ENCODE measurements at places on chromosomes 3 and 15. TPM values are rescaled to one million over a fixed set of nuclear protein-coding genes. Genes with fewer than 3 reads are reported as not detected.
A peak's percentile ranks its signal among the peaks of the same experiment; 100 is the strongest.

GRCh38 chr15:25795061-25795460 is 68.1 kb downstream of the ATP10A start:
- H3K4me1 ChIP-seq, result peaks cover 5% of the 10 kb centered on the region
- DNase-seq, result peak; percentile 44
- H3K27me3 ChIP-seq, result no peaks in the 10 kb centered on the region
- no peak overlapping the region for H3K27ac ChIP-seq
- no peak overlapping the region for H3K4me3 ChIP-seq

- no peaks in the 10 kb centered on the region for H3K36me3 ChIP-seq
- H3K4me1 ChIP-seq, result peaks cover 9% of the 10 kb centered on the region
- no peak overlapping the region for H3K27ac ChIP-seq
- no peaks in the 10 kb centered on the region for H3K27me3 ChIP-seq
Observed at GRCh38 chr15:67548862-67549651, 6.6 kb downstream of the MAP2K5 start.

GRCh38 chr15:65766422-65767263 is 25.4 kb downstream of the DENND4A start:
- H3K36me3 ChIP-seq, result no peaks in the 10 kb centered on the region
- no peak for DNase-seq
- peaks cover 12% of the 10 kb centered on the region for H3K4me1 ChIP-seq
- no peak overlapping the region for H3K27ac ChIP-seq

- H3K36me3 ChIP-seq, result no peaks in the 10 kb centered on the region
- H3K4me1 ChIP-seq, result no peaks in the 10 kb centered on the region
- H3K27ac ChIP-seq, result no peak overlapping the region
- no peak for DNase-seq
- H3K4me3 ChIP-seq, result no peak overlapping the region
- H3K27me3 ChIP-seq, result no peaks in the 10 kb centered on the region
Observed at GRCh38 chr3:124229420-124229819, 237.5 kb upstream of the ROPN1 start.

DNA sequence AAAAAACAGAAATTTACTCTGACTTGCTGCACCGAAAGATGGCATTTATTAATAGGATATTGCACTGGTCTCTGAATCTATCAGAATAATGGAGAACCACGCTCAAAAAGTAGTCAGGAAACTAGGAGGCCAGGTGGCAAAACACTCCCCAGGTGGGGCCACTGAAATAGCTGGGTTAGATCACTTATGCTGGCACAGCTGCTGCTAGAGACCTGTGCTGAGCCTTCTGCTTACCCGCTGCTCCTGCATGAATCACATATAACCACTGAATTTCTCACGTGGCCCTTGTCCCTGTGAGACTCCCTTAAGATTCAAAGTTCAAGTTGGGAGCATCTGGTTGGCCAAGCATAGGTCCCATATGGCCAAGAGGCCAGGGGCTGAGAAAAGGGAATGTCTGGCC is 66.0 kb upstream of the OXTR start:
- no peaks in the 10 kb centered on the region for H3K4me1 ChIP-seq
- no peaks in the 10 kb centered on the region for H3K36me3 ChIP-seq
- H3K27me3 ChIP-seq, result no peaks in the 10 kb centered on the region
- H3K4me3 ChIP-seq, result no peak overlapping the region
- DNase-seq, result no peak
- H3K27ac ChIP-seq, result no peak overlapping the region

- H3K4me1 ChIP-seq, result no peaks in the 10 kb centered on the region
- H3K36me3 ChIP-seq, result no peaks in the 10 kb centered on the region
- H3K4me3 ChIP-seq, result no peak overlapping the region
- H3K27ac ChIP-seq, result no peak overlapping the region
- H3K27me3 ChIP-seq, result no peaks in the 10 kb centered on the region
Observed at GRCh38 chr3:94405258-94406035, 342.6 kb downstream of the NSUN3 start.

- H3K4me1 ChIP-seq, result peaks cover 16% of the 10 kb centered on the region
- H3K27me3 ChIP-seq, result no peaks in the 10 kb centered on the region
- no peak for DNase-seq
- H3K36me3 ChIP-seq, result no peaks in the 10 kb centered on the region
Observed at GRCh38 chr3:183586477-183586876, 31.0 kb upstream of the KLHL6 start.

DNA sequence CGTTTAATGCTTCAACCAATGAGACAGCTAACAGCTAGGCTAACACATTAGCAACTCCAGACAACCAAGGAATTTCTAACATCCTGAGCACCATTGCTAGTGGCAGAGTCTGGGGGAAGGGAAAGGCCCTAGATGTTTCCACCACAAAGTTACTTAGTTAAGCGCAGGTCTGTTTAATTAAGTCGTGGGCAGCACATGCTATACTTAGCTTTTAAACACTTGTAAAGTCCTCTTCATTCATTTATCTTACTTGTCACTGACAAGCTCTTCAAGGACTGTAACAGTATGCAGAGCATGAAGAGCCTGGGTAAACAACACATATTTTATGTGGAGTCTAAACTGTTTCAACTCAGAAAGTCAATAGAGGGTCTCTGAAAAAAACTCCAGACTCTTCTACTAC is 221.1 kb upstream of the WNT5A start:
- no peak for DNase-seq
- H3K4me1 ChIP-seq, result no peaks in the 10 kb centered on the region
- H3K36me3 ChIP-seq, result no peaks in the 10 kb centered on the region
- H3K27me3 ChIP-seq, result no peaks in the 10 kb centered on the region
- H3K4me3 ChIP-seq, result no peak overlapping the region

- H3K4me3 ChIP-seq, result no peak overlapping the region
- H3K27ac ChIP-seq, result no peak overlapping the region
- H3K4me1 ChIP-seq, result no peaks in the 10 kb centered on the region
- no peaks in the 10 kb centered on the region for H3K27me3 ChIP-seq
- H3K36me3 ChIP-seq, result no peaks in the 10 kb centered on the region
Observed at GRCh38 chr15:51180534-51180933, 85.8 kb upstream of the TNFAIP8L3 start.

GRCh38 chr3:72245183-72245811 is 460.3 kb upstream of the PROK2 start:
- H3K27me3 ChIP-seq, result no peaks in the 10 kb centered on the region
- H3K36me3 ChIP-seq, result no peaks in the 10 kb centered on the region
- no peak overlapping the region for H3K4me3 ChIP-seq

GRCh38 chr3:126338790-126339288 is 18.4 kb downstream of the KLF15 start:
- H3K27me3 ChIP-seq, result no peaks in the 10 kb centered on the region
- H3K27ac ChIP-seq, result no peak overlapping the region
- DNase-seq, result no peak
- no peaks in the 10 kb centered on the region for H3K36me3 ChIP-seq

DNA sequence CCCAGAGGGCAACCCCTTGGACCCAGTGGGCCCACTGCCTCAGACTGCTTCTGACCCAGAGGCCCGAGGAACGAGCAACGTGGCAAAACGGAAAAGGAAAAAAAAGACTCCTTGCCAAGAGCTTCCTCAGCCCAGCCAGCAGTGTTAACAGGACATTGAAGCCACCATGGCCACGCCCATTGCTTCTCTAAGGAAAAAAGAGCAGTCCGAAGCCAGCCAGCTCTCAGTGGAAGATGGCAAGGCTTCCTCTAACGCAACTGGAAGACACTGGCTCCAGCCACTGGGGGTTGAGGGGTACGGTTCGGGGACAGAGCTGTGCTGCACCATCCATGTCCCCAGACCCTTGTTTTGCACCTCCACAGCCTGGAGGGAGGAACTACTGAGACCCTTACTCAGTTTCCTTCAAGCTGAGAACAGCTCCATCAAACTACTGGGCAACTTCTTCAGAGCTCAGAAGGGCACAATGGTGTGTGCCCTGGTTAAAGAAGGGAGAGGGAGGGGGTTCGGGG is 10.7 kb downstream of the BMF start:
- no peak overlapping the region for H3K4me3 ChIP-seq
- peaks cover 100% of the 10 kb centered on the region for H3K4me1 ChIP-seq
- H3K27ac ChIP-seq, result peak overlapping the region; percentile 96

DNA sequence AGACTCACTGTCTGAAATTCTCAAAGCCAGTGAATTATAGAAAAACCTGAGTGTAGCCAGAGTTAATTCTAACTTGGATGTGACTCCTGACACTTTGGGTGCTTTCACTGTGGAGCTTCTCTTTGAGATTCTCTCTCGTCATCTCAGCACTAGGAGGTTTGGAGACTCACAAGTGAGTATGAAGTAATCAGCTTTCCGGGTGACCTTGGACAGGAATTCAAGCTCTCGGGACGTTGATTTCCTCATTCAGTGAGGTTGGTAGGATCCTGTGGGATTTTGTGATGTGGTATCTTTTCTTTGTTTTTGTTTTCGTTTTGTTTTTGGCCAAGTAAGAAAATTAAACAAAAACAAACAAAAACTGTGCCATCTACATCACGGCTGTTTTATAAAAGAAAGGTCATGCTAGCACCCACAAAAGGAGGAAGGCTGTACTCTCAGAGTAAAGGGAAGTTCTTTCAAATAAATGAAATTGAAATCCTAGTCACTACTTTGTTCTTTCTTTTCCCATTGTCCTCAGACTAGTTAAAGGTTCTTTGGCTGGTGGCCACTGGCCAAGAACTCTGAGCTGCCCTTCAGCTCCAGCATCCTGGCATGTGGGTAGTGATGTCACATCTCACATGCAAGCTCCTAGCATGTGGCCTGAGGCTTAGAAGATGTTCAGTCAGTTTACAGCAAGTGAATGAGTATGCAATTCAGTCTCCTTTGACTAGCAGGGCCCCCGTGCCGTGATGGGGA is 263.3 kb upstream of the TPM1 start:
- H3K4me3 ChIP-seq, result no peak overlapping the region
- H3K27ac ChIP-seq, result no peak overlapping the region
- DNase-seq, result no peak

The FBXL2 gene
- total RNA-seq, result 5.9 TPM

The GALNT15 gene
- total RNA-seq, result 225 TPM

The KNG1 gene
- not detected for total RNA-seq

The NPTN gene
- total RNA-seq, result 139 TPM

The FEZF2 gene
- total RNA-seq, result not detected
